AG04449 (cell line): ENCODE measurements at places on chromosomes 4 and X.

DNA sequence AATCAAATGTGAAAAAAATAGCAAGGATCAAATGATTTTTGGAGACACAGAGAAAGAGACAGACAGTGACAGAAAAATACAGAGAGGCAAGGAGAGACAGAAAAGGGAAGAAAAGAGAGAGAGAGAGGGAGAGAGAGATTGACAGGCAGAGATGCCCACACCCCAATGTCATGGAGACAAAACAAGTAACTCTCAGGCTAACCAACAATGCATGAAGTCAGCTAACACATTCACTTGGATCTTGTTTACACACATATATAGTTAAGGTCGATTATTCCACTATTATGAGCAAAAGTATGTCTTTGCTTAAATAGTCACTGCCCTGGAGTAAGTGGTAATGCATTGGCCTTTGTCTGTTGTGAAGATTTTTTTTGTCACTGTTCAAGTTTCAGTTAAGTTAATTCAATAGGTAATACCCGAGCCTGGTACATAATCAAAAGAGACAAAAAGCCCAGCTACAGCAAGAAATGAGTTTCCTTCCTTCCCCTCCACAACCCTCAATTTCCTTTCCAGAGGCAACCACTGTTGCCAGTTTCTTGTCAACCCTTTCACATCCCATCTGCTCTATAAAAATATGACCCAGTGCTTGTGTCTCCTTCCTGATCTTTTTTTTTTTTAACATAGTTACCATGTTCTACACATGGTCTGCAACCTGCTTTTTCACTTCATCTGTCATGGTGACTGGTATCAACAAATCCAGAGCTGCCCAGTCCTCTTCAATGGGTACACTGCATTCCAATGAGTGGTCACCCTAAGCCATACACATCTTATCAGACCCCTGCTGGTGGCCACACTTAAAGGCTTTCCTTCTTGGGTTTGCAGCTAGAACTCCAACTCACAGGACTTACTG lies 52.1 kb downstream of the PROM1 start:
- DNase-seq, result no peak

DNA sequence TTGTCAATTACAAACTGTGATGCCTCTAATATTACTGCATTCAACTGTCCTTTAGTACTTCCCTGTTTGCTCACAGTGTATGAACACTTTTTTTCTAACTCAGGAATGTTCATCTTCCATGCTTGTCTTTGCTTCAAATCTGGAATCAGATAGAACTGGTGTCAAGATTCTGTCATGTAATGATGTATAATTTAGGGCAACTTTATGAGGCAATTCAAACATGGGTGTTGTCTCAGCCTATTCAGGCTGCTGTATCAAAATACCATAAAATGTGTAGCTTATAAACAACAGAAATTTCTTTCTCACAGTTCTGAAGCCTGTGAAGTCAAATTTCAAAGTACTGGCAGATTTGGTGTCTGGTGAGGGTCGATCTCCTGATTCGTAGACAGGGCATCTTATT lies 1012.9 kb downstream of the RAB28 start:
- DNase-seq, result no peak

DNA sequence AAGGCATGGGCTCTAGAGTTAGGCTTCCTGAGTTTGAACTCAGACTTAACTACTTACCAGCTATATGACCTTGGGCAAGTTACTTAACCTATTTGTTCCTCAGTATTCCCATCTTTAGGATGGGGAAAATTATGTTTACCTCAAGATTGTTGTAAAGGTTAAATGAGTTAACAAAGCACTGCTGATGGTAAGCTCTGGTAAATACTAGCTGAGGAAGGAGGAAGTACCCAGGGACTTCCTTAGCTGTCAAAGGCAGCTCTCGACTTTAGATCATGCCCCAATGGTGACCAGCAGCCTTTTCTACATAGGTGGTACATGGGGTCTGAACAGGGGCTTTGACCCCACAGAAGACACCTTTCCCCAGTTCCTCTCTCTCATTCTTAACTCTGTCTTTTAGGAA lies 20.1 kb downstream of the ATP7A start:
- DNase-seq, result no peak

DNA sequence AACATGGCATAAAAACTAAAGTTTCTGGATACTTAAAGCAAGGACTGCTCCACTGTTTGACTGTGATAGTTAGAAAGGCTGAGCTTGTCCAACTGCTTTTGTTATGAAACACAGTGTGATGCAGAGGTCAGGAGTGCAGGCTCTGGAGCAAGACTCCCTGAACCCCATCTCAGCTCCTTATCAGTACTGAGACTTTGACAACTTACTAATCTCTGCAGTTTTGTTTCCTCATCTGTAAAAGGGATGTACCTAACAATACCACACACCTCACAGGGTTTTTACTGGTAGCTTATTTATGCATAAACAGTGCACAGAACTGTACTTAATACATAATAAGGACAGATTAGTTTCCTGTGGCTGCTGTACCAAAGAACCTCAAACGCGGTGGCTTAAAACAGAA lies 804.3 kb downstream of the FSTL5 start:
- no peak for DNase-seq

DNA sequence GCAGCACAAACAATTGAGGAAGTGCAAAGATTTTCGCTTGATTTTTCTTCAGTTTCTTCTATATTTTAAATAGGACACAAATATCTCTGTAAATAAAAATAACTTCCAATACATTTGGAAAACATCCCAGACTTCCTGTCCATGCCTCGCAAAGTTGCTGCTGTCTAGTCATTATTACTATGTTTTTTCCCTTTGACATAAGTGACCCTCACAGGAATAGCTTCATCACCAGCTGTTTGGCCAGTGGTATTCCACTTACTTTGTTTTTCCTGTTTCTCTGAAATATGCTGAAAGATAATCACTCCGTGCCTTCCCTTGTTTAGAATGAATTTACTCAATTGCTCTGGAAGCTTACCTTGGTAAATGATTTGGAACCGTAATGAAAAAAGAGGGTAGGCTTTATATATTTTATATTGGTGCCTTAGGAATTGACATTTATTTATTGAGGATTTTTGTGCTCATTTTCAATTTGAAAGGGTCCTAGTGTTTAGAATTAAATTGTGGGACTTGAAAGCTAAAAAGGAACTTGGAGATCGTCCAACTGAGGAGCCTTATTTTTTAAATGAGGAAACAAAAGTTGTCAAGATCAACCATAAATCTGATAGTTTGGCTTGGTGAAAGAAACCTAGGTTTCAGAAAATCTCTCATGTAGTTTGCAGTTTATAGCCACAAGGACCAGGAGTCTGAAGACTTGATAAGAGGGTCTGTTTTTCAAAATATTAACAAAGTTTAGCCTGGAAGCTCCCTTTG lies 65.6 kb downstream of the CDKL5 start:
- no peak for DNase-seq

DNA sequence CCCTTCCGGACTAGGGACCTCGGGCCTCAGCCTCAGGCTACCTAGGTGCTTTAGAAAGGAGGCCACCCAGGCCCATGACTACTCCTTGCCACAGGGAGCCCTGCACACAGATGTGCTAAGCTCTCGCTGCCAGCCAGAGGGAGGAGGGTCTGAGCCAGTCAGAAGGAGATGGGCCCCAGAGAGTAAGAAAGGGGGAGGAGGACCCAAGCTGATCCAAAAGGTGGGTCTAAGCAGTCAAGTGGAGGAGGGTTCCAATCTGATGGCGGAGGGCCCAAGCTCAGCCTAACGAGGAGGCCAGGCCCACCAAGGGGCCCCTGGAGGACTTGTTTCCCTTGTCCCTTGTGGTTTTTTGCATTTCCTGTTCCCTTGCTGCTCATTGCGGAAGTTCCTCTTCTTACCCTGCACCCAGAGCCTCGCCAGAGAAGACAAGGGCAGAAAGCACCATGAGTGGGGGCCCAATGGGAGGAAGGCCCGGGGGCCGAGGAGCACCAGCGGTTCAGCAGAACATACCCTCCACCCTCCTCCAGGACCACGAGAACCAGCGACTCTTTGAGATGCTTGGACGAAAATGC lies at the start of gene WAS:
Gene WAS (plus strand): TSS at position 389 of the 572 bp plus-strand sequence. CDS start 55 bp downstream, at position 444.
- DNase-seq, result no peak

DNA sequence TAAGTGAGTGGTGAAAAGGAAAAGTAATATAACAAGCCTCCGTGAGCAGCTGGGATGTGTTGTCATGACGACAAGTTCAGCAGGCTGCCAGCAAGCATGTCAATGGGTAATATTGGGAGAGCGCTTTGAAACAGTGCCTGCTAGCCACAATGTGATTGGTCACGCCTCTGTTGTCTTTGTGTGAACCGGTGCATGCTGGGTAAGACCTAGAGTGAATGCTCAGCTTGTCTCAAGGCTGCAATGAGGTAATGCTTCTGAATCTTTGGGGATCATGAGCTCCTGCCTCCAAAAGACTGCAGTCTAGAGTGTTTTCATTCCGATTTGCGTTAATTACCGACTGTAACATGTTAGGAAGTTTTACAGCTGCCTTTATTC lies 54.9 kb downstream of the STOX2 start:
- no peak for DNase-seq
